CD8-positive, alpha-beta T cell (primary cell): ENCODE measurements at places on chromosomes 12 and 14.

GRCh38 chr12:76922866-76923265, 44.0 kb upstream of the CSRP2 start:
- DNase-seq, result no peak

- no peak for DNase-seq
Observed at GRCh38 chr12:4275870-4276301, 2.3 kb downstream of the CCND2 start.

DNA sequence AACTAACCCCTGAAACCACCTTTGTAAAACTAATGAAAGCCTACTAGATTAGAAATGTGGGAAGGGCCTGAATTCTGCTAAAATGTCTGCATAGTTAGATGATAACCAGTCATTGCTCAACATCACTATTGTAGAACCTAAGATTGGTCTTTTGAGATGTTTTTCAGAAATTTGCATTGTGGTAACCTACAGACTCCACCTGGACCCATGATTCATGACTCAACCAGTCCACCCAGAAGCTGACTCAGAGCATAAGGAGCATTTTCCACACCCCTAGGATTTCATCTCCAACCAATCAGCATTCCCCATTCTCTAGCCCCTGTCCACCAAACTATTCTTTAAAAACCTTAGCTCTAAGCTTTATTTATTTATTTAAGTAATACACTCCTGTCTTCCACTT, 30.4 kb upstream of the CHGA start:
- no peak for DNase-seq

DNA sequence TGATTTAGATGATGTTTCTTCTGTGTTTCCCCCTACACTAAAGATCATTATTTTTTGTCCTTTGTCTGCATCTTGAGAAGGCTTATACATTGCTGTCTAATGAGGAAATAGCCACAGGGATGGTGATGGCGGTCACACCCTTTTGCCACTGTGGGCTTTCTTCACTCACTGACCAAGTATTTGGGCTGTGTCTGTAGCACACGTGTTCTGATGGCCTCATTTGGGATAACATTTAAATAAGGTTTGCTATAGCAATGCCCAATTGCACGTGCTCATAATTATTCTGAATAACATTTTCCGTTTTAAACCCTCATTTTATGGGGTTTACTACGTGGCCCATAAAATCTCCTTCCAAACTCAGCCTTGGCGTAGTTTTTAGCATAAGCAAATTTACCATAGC, 230.3 kb upstream of the PRICKLE1 start:
- no peak for DNase-seq

GRCh38 chr14:58151133-58152013, 640 bp downstream of the ARMH4 start:
- no peak for DNase-seq

DNA sequence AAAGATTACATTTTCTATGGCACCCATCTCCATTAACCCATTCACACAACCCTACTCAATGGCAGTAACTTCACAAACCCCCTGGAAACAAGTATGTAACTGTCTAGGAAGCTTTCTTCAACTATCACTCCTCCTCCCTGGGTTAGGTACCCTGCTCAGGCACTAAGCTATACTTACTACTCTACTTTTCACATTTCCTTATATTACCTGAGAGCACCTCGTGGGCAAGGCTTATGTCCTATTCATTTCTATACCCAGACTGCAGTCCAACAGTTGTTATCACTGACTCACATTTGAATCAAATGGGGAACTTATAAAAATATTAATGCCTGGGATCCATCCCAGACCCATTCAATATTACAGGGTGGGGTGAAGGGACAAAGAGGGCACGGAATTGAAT, 4.6 kb downstream of the PAWR start:
- no peak for DNase-seq

- DNase-seq, result no peak
Observed at GRCh38 chr14:98877065-98877464, 394.9 kb downstream of the BCL11B start.

GRCh38 chr12:76274420-76275083, 73.7 kb downstream of the BBS10 start:
- DNase-seq, result no peak

- no peak for DNase-seq
Observed at GRCh38 chr14:77055306-77055705, 26.8 kb upstream of the IRF2BPL start.

DNA sequence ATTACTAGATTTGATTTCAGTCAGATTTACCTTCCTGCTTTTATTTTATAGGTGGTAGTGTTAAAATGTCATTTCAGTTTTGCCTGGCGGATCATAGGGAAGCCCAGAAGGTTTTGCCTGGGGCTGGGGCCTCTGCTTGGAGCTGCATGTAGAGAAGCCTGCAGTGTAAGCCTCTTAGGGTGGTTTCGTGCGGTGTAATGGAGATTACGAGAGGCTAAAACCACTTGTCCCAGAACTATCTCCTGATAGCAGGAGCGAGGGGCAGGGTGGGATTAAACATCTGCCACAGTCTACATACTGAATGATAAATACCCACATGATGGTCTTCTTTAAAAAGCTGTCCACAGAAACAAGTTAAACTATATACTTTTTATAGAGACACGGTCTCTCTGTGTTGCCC, 35.0 kb upstream of the DICER1 start:
- no peak for DNase-seq
